ENCODE measurements at places on chromosomes 12 and 14.

- no peak for DNase-seq
Observed at GRCh38 chr12:51647647-51648046, 56.6 kb downstream of the SCN8A start.

DNA sequence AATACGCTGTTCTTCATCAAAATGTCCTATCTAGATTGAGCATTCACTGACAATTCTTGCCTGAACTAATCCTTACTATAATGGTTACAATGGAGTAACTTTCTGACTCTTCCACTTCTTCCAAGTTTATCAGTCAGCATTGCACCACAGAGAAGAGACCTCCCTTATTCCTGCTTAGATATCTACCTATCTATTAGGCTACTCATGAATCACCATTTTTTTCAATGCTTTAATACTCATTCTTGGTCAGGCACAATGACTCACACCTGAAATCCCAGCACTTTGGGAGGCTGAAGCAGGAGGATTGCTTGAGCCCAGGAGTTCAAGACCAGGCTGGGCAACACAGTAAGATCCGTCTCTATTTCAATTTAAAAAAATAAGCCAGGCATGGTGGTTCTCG is 39.3 kb downstream of the RPS6KA5 start:
- DNase-seq: no peak

- DNase-seq: no peak
Observed at GRCh38 chr12:74051848-74052247, 485.8 kb upstream of the ATXN7L3B start.

GRCh38 chr12:44570036-44570583 is 306.0 kb downstream of the NELL2 start:
- no peak for DNase-seq

DNA sequence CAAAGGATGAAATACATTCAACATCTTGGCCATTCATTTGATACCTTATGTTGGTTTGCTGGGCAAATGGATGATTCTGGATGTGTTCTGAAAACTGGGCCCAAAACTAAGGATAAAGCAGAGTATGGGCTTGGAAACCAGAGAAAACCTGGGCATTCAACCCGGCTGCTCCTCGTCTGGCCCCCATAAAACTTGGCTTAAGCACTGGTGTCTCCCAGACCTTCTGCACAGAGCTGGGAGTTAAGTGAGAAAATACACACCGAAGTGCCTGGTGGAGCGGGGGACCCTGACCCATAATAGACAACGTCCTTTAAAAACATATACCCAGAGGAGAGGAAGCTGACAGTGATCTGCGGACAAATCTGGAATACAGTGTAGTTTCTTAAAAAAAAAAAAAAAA is 112.5 kb downstream of the FOXN3 start:
- DNase-seq: no peak

All from common myeloid progenitor, CD34-positive (primary cell).